GM20000 (cell line): ENCODE measurements at places on chromosomes 3 and 15.

- DNase-seq: no peak
Observed at GRCh38 chr3:73115806-73116205, 54.3 kb downstream of the EBLN2 start.

DNA sequence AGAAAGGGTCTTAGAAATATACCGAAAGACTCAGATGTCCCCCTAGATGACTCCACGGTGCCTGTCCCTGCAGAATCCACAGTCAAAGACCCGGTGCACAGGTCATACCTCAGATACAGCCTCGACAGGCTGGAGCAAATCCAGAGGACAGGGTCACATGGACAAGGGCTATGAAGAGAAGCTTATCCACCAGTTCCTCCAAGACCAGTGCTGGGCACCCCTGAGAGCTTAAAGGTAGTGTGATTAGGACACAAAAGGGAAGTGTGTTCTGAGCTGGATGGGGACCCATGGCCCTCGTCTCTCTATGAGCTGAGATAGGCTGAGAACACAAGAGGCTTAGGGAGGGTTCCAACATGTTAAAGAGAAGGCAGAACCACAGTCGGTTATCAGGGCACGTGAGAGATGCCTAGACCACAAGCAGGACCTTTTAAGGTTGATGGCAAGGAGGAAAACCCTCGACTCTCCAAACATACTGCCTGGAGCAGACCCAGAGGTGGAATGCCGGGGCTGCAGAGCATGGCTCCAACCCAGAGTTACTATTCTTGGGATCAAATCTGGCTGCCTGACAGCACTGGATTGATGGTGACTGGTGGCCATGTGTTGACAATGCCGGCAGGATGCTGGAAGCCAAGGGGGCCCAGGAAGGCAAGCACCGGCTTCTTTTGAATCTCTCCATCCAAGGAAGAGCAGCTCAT, 46.9 kb downstream of the ADCY5 start:
- DNase-seq: no peak

- DNase-seq: no peak
Observed at GRCh38 chr3:58188173-58188564, 22.6 kb downstream of the DNASE1L3 start.

- no peak for DNase-seq
Observed at GRCh38 chr3:6861625-6862000, 698 bp downstream of the GRM7 start.

GRCh38 chr15:36617529-36618196, 38.2 kb downstream of the CDIN1 start:
- peak; percentile 56 for DNase-seq

GRCh38 chr3:129609591-129610182, 3.2 kb upstream of the PLXND1 start:
- DNase-seq: no peak

DNA sequence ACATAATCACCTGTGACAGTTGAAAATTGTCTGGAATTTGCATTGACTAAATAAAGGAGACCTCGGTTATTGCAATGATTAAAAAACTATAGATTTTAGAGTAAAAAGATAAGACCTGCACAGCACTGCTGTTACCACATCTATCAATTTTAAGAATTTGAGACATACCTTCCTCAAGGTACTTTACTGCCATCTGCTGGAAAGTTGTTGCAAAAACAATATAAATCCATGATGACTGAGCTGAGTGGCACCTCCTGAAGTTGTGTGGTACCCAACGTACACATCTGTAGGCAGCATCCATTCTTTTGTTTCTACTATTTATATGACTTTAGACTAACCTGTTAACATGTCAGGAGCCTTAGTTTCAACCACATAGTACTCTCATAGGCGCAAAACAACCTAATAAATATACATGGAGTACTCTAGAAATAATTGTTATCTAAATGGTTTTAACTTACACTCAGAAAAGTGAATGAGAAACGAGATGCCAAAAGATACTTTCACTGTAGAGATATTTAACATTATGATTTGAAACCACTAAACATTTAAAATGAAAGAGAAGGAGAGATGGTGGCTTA, 106.7 kb downstream of the GHSR start:
- peak; percentile 43 for DNase-seq

- no peak for DNase-seq
Observed at GRCh38 chr3:151580591-151580990, 119.7 kb upstream of the IGSF10 start.

- no peak for DNase-seq
Observed at GRCh38 chr15:40293905-40294895, 11.3 kb upstream of the ANKRD63 start.

DNA sequence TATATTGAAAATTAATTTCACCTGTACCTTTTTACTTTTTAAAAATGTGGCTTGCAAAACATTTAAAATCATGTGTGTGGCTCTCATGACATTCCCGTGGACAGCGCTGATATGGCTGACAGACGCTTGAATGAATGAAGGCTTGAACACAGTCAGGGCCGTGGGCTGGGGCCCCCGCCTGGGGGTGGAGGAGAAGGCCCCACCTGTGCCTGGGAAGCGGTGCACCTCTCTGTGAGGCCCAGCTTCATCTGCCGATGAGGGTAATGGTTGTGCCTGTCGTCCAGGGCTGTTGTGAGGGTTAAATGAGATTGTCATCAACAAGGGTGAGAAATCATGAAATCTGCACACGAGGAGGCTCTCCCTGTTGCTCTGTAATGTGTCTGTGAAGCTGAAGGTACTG, 85.9 kb upstream of the PRR23E start:
- no peak for DNase-seq

DNA sequence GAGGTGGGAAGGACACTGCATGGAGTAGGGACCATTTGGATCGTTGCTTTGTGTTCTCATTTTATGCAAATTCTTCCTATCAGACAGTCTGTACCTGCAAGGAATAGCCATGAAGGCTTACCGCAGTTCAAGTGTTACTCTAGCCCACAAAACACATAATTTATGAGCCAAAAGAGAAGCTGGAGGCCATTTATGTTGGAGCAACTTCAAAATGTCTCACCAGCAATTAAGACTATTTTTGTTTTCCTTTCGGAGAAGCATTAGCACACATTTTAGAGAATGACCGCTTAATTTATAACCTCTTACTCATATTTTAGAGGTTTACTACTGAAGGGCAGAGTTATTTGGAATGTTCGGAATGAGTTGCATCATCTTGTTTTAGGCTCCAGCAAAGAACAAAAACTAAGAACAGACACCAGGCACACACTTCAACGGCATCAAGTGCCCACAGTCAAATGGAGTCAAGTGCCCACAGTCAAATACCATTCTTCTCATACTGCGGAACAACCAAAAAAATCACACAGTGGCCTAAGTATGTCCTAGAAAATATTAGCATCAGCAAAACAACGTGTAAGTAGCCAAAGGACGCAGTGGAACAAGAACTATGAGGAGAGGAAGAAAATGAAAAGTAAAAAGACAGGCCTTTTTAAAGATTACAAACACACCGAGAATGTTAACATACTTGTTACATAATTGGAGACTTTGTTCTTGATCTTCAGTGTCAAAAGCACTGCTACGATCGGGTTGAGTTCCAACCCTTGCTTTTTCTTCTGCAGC, 17.5 kb upstream of the GOLGA8J start:
- DNase-seq: no peak

DNA sequence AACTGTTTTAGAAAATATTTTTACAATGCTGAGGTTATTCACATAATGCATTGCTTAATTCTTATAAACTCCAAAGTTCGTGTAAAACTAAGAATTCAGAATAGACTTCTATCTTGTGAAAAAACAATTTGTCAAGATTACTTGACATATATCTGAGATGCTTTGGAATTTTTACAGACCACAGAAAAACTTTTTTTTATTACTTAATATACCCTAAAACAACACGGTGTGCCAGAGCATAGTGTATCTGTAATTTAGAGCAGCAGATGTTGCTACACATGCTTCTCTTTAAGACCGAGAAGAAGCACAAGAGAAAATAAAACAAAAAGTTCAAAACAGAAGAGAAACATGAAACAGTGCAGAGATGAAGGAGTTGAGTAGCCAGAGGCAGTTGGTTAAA, 26.4 kb downstream of the ASB7 start:
- no peak for DNase-seq

GRCh38 chr3:31165399-31165860, 271.0 kb upstream of the GADL1 start:
- no peak for DNase-seq

- DNase-seq: no peak
Observed at GRCh38 chr3:32254268-32254667, 15.8 kb downstream of the CMTM8 start.

- peak; percentile 8 for DNase-seq
Observed at GRCh38 chr3:80391573-80391972, 623.8 kb upstream of the ROBO1 start.

DNA sequence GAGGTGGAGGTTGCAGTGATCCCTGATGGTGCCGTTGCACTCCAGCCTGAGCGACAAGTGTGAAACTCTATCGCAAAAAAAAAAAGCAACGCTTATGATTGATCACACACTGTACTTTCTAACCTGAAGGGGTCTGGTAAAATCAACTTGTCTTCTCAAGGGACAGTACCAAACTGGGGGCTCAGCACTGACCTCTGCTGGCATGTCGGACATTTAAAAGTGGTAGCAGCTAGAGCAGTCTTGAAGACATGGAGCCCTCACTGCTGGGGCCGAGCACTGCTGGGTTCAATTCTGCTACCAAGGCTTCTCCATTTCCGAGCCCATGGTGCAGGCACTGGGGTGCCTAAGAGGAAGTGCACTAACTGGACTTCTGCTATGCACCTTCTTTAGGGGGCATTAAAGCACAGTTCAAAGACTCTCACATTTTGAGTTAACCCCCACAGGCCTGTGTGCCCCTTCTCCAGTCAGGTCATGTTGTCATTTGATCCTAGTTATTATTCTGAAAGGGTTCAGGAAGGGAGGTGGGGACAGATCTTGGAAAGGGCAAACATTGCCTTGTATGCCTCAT, 26.4 kb upstream of the LAMP3 start:
- peak; percentile 63 for DNase-seq

DNA sequence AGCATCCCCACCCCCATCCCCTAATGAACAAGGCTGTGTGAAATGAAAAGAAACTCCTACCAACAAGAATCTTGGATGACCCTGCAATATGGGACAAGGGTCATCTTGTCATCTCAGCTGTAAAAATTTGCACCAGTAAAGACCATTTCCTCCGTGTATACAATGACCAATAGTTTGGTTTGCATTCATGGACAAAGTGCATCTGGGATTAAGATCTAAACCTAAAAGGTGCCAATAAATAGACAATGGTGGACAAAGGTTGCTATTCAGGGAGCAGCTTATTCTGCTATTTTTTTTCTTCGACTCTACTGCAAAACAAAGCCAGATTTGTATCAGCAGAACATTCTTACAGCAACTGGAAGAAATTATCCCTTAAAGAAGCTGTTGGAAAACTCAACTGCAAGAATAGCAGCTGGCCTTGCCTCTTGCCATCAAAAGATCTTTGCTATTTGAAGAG, 8.0 kb downstream of the MGLL start:
- no peak for DNase-seq

GRCh38 chr3:147161833-147162232, 244.5 kb downstream of the ZIC4 start:
- no peak for DNase-seq

DNA sequence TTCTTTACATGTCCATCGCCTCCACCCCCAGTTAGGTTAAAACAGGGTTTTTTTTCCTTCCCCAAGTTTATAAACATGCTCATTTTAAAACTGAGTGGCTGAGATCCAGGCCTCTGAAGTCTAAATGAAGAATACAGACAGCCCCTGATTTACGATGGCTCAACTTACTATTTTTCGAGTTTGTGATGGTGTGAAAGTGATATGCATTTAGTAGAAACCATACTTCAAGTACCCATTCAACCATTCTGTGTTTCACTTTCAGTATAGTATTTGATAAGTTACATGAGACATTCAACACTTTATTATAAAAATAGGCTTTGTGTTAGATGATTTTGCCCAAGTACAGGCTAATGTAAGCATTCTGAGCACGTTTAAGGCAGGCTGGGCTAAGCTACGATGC, 30.5 kb upstream of the GNB5 start:
- no peak for DNase-seq

DNA sequence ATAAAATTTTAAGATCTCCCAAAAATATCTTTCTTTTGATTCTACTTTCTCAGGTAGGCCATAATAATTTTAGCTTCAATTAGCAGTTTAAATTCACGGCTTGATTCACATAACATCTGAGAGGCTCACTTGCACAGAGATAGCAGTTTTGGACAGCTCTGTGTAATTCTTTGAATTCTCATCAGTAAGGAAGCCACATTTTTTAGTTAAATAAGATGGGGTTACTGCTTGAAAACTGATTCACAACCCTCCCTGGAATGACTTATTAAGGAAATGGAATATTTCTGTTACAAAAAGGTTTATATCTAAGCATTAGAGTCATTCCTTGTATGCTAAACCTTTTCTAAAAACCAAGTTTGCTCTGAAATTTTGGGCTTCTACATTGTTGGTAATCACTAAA, 212.7 kb downstream of the ALCAM start:
- DNase-seq: no peak

DNA sequence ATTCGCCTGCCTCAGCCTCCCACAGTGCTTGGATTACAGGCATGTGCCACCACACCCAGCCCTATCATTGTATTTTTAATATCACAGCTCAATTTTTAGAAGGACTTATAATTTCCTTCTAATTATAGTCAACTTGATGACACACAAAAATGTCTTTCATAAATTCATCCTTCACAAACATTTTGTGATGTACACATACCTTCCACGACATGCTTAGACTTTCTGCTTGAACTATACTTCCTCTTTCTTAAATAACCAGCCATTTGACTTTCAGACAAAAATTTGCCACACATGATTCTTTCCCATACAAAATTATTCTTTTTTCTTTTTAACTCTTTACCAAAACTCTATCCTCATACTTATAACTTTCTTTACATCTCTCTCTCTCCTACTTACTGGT, 48.4 kb upstream of the CCK start:
- DNase-seq: no peak

DNA sequence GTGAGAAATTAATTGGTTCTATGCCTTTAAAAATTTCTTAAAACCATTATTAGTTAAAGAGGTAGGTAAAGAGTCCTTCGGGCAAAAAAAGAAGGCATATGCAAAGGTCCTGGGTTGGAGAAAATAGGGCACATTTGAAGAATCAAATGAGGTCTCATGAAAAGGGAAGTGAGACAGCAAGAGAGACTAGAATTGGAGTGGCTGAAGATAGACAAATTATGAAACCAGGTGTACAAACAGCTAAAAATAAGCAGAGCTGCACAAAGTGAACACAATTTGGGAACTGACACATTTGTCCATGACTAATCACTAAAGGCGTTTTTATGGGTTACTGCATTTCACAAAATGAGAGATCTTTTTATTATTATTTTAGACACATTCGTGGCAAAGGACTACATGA, 581.2 kb downstream of the PYDC2 start:
- DNase-seq: peak; percentile 48

- peak; percentile 57 for DNase-seq
Observed at GRCh38 chr3:122055215-122055614, at the start of gene CD86. TSS of gene CD86 (plus strand) at chr3:122055362. CDS start at chr3:122055490, 128 bp downstream.

GRCh38 chr3:13166243-13167063, 93.2 kb upstream of the IQSEC1 start:
- DNase-seq: no peak

DNA sequence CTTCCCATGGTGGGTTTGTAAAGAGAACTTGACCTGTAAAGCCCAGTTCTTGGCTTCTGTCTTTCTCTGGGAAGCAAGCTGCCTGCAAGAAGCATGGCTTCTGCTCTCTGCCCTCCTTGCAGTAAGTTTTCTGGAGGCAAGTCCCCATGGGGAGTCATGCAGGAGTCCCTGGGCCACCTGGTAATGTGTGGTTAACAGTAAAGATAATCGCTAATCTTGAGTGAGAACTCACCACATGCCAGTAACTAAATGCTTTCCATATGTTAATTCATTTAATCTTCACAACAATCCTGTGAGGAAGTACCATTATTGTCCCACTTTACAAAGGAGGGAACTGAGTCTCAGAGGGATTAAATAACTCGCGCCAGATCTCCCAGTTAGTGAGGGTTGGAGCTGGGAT, 4.2 kb downstream of the CAPN3 start:
- DNase-seq: no peak
